Stimulated activated CD8-positive, alpha-beta memory T cell treated with anti-CD3 and anti-CD28 coated beads, Interleukin-2, amount 100 ng/mL, for 1 hour (primary cell): ENCODE measurements at places on chromosomes 12 and 14.
A peak's percentile ranks its signal among the peaks of the same experiment; 100 is the strongest.

DNA sequence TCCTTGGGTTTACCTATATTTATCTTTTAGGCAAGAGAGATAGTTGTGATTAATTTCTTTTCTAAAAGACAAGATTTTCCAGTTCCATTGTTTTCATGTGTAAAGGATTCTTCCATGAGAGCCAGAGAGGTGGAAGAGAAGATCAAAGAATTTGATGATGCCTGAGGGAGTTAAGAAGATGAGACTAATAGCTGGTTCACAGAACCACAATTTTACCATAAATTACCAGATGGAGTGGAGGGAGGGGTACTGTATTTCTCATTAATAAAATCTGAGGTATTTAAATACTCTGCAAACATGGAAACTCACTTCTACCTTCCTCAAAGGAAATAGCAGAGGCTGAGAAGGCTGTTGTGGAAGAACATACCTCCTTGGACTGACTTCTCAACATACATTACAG lies 34.6 kb downstream of the ALKBH1 start:
- DNase-seq = no peak

DNA sequence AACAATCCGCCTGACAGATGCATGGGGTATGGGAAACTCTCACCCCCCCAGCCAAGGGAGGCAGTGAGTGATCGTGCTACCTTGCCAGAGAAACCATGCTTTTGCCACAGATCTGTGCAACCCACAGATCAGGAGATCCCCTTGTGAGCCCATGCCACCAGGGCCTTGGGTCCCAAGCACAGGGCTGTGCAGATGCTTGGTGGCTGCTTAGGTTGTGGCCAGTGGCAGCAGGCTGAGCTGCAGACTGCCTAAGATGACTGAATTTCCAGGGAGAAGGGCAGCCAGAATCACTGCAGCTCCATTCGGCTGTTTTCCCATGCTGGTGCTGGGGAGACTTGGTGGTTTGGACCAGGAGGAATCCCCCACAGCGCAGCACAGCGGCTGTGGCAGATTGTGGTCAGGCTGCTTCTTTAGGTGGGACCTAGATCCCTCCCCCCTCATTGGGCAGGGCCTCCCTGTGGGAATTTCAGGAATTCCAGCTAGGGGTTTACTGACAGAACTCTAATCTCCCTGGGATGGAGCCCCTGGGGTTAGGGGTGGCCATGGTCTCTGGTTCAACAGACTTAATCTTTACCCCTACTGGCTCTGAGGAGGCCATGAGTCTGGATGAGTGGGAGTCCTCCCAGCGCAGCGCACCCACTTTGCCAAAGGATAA lies 264.6 kb upstream of the DAAM1 start:
- no peak for DNase-seq

DNA sequence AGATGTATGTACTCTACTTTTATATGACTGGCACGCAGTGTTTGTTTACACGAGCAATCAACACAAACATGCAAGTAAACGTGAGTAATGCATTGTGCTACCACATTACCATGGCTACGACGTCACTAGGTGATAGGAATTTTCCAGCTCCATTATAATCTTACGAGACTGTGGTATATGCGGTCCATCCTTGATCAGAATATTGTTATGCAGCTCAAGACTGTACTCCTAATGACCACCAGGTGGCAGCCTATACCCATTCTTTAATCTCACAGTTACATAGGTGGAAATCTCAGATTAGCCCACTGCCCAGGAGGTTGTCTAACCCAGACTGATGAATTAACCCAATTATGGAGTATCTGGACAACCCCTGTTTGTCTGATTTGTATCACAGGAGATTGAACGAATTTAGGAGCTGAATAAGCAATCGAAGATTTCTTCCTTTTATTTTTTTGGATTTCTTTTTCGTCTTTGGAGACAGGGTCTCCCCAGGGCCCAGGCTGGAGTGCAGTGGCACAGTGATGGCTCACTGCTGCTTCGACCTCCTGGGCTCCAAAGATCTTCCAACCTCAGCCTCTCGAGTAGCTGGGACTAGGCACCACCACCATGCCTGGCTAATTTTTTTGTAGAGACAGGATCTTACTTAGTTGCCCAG lies 8.7 kb upstream of the TESPA1 start:
- peak; percentile 27 for DNase-seq

DNA sequence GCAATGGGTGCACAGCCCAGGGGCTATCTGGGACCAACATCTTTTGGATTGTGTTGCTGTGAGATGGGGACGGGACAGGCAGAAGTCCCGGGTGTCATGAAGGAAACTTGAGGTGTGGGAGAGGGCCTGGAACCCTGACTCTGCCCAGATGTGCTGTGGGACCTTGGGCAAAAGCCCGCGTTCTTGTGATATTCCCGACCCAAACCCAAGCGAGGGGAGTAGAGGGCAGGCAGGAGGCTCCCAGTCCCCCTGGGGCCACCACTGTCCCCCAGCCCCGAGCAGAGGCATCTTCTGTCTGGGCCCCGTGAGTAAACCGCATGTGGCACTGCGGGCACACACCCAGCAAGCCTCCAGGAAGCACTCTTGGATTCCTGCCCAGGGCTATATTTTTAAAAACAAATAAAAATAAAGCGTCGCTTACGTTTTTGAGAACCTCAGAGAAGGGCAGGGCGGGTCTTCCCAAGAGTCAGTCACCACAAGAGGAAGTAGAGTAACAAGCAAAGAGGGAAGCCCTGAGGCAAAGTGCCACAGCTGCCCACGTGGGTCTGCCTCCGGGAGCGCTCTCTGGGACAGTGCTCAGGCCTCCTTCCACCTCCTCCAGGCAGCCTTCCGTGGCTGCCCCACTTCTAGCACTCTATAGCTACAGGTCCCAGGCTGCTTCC lies 39.5 kb downstream of the BEGAIN start:
- no peak for DNase-seq

GRCh38 chr14:105856676-105857219 lies 330.4 kb downstream of the TMEM121 start:
- DNase-seq = no peak
